ENCODE measurements at places on chromosomes 7 and 10. TPM values are rescaled to one million over a fixed set of nuclear protein-coding genes. Genes with fewer than 3 reads are reported as not detected.

The CALHM3 gene
- total RNA-seq: not detected

- no peak for DNase-seq
Measured at GRCh38 chr10:57102236-57102635, 741.2 kb upstream of the ZWINT start.

- no peak for DNase-seq
Measured at GRCh38 chr7:88259656-88260380, 40.0 kb upstream of the SRI start.

The ARHGEF5 gene
- total RNA-seq: 2.9 TPM

GRCh38 chr7:158971214-158971613, 114.9 kb downstream of the DYNC2I1 start:
- no peak for DNase-seq

GRCh38 chr7:44309271-44310091, 15.9 kb downstream of the CAMK2B start:
- no peak for DNase-seq

GRCh38 chr10:22442468-22442867, 97.2 kb downstream of the SPAG6 start:
- no peak for DNase-seq

The ICA1 gene
- total RNA-seq: 43.2 TPM

The SLC16A9 gene
- 1.5 TPM for total RNA-seq

- no peak for DNase-seq
Measured at GRCh38 chr10:43077421-43078171, 727 bp downstream of the RET start.

The TAS2R4 gene
- 0.29 TPM for total RNA-seq

- DNase-seq: no peak
Measured at GRCh38 chr10:4354382-4354812, 471.6 kb upstream of the AKR1E2 start.

GRCh38 chr7:151694828-151695580, 175.3 kb upstream of the RHEB start:
- DNase-seq: no peak
